ENCODE measurements at places on chromosomes 3 and 15. TPM values are rescaled to one million over a fixed set of nuclear protein-coding genes. Genes with fewer than 3 reads are reported as not detected.

TMEM42 gene
- total RNA-seq: 19.2 TPM

GRCh38 chr3:133096900-133097613, 58.9 kb downstream of the TMEM108 start:
- no peak overlapping the region for H3K4me3 ChIP-seq
- H3K27me3 ChIP-seq: no peaks in the 10 kb centered on the region
- H3K36me3 ChIP-seq: no peaks in the 10 kb centered on the region
- no peak for DNase-seq
- no peaks in the 10 kb centered on the region for H3K4me1 ChIP-seq

GRCh38 chr3:128471110-128471509, 4.4 kb upstream of the DNAJB8 start:
- no peaks in the 10 kb centered on the region for H3K4me1 ChIP-seq
- no peak overlapping the region for H3K4me3 ChIP-seq
- DNase-seq: no peak

C15orf62 gene
- total RNA-seq: 2.4 TPM

BFSP2 gene
- total RNA-seq: 33.1 TPM

SH2D7 gene
- not detected for total RNA-seq

GRCh38 chr15:85886309-85886811, 91.6 kb upstream of the KLHL25 start:
- no peak for DNase-seq
- no peak overlapping the region for H3K27ac ChIP-seq
- H3K4me1 ChIP-seq: no peaks in the 10 kb centered on the region
- no peaks in the 10 kb centered on the region for H3K27me3 ChIP-seq
- no peak overlapping the region for H3K4me3 ChIP-seq
- no peaks in the 10 kb centered on the region for H3K36me3 ChIP-seq

GRCh38 chr15:69304182-69304545, 5.5 kb downstream of the PAQR5 start:
- DNase-seq: no peak
- H3K4me1 ChIP-seq: no peaks in the 10 kb centered on the region
- no peaks in the 10 kb centered on the region for H3K27me3 ChIP-seq
- no peak overlapping the region for H3K4me3 ChIP-seq
- no peaks in the 10 kb centered on the region for H3K36me3 ChIP-seq

- H3K27me3 ChIP-seq: no peaks in the 10 kb centered on the region
- no peaks in the 10 kb centered on the region for H3K36me3 ChIP-seq
- no peak overlapping the region for H3K27ac ChIP-seq
- no peak for DNase-seq
- no peaks in the 10 kb centered on the region for H3K4me1 ChIP-seq
- H3K4me3 ChIP-seq: no peak overlapping the region
Observed at GRCh38 chr15:100318880-100319279, 22.9 kb downstream of the ADAMTS17 start.

KCTD6 gene
- 17.9 TPM for total RNA-seq

GRCh38 chr15:42274702-42274989, 1.4 kb upstream of the TMEM87A start:
- peaks cover 40% of the 10 kb centered on the region for H3K4me1 ChIP-seq
- peak overlapping the region; percentile 78 for H3K4me3 ChIP-seq
- H3K36me3 ChIP-seq: peaks cover 15% of the 10 kb centered on the region
- no peaks in the 10 kb centered on the region for H3K27me3 ChIP-seq
- H3K27ac ChIP-seq: peak overlapping the region; percentile 91

DNA sequence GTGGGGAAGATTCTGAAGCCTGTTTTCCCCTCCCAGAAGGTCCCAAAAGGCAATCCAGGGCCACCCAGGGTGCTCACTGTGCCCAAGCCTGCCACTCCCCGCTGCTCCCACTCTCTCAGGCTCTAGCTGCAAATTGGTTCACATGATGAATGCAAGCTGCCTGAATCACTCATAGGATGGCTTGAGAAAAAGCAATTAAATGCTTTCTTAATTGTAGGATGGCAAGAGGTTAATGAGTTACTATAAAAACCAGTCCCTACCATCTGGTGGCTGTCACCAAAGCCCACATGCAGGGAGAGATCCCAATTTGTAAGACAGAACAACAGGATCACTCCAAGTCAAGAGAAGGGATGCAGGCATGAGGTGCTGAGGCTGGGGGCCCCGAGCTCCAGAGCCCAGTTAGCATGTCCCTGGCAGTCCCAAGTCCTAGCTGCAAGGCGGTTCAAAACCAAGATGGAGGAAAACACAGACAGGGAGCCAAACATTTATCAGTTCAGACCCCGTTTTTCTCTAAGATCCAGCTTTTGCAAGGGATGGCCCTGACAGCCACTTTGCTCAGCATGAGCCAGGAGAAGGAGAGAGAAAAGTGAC, 207.1 kb downstream of the UACA start:
- H3K4me1 ChIP-seq: no peaks in the 10 kb centered on the region
- no peak for DNase-seq
- H3K27me3 ChIP-seq: no peaks in the 10 kb centered on the region
- H3K4me3 ChIP-seq: no peak overlapping the region

CD86 gene
- 8.5 TPM for total RNA-seq

- H3K27me3 ChIP-seq: no peaks in the 10 kb centered on the region
- DNase-seq: no peak
- H3K4me3 ChIP-seq: no peak overlapping the region
- no peak overlapping the region for H3K27ac ChIP-seq
- H3K36me3 ChIP-seq: no peaks in the 10 kb centered on the region
Observed at GRCh38 chr3:116186049-116186448, 259.2 kb downstream of the LSAMP start.

GRCh38 chr3:129567176-129567705, 24.3 kb downstream of the H1-8 start:
- no peaks in the 10 kb centered on the region for H3K27me3 ChIP-seq
- H3K36me3 ChIP-seq: no peaks in the 10 kb centered on the region
- no peak overlapping the region for H3K27ac ChIP-seq
- no peaks in the 10 kb centered on the region for H3K4me1 ChIP-seq
- DNase-seq: no peak

DNA sequence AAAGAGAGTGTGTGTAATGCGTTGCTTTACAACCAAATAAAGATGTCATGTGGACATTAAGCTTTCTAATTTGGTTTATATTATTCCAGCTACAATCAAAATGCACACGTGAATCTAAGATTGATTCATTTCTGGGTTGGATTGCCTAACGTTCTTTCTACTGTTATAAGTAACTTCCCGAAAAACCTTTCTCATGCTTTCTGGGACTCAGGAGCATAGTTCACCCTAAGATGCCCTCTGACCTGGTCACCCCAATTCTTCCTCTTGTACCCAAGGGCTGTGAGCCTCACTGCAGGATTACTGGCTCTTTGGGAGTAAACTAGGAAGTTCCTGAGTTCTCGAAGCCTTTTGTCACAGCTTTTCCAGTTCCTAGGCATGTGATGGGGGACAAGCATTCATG, 12.7 kb upstream of the LMCD1 start:
- H3K36me3 ChIP-seq: no peaks in the 10 kb centered on the region
- H3K4me3 ChIP-seq: no peak overlapping the region
- no peaks in the 10 kb centered on the region for H3K27me3 ChIP-seq
- DNase-seq: no peak

HACD2 gene
- total RNA-seq: 35.2 TPM

LCTL gene
- not detected for total RNA-seq

CD96 gene
- total RNA-seq: not detected

DNA sequence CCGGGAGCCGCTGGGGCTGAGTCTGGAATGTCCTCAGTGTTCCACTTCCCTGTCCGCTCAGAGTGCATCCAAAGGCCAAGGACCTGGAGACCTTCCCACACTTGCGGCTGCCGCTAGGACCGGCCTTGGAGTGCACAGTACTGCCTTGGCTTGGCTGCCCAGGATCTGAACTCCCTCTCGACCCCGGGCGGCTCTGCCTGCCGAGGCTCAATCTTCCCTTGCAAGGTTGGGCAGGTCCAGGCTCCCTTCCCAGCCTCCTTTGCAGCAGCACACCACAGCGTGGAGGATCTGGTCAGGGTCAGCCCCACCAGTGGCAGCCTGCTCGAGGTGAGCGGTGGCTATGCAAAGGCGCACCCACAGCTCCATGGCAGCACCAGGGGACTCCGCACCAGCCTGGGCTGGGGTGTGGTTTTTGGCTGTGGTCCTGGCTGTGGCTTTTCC, 69.2 kb downstream of the PLXNA1 start:
- H3K4me1 ChIP-seq: no peaks in the 10 kb centered on the region
- DNase-seq: no peak
- no peak overlapping the region for H3K27ac ChIP-seq
- no peaks in the 10 kb centered on the region for H3K36me3 ChIP-seq

DNA sequence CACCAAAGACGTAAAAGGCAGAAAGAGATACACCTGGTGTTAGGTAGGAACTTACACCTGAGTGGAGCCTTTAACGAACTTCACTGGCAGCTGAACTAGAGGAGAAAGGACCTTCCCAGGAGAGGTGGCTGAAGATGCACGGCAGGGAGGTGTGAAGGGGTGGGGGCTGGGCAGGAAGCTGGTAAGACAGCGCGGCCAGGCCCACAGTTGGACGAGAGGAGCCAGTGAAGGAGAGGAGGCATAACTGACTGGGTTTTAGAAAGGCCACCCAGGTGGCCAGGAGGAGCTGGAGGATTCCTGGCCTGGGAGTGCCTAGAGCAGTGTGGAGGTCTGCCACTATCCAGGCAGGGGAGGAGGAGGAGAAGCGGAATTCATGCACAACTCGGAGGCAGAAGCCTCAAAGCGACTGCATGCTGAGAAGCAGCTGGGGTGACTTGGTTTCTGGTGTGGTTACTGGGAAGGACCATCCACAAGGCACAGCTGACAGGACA, 51.9 kb downstream of the SLC41A3 start:
- no peak overlapping the region for H3K4me3 ChIP-seq
- DNase-seq: no peak
- H3K36me3 ChIP-seq: no peaks in the 10 kb centered on the region

GRCh38 chr15:78838489-78838888, 27.2 kb upstream of the ADAMTS7 start:
- H3K4me1 ChIP-seq: peaks cover 8% of the 10 kb centered on the region
- no peaks in the 10 kb centered on the region for H3K36me3 ChIP-seq
- no peak overlapping the region for H3K4me3 ChIP-seq
- no peak for DNase-seq
- H3K27me3 ChIP-seq: no peaks in the 10 kb centered on the region
- no peak overlapping the region for H3K27ac ChIP-seq

DNA sequence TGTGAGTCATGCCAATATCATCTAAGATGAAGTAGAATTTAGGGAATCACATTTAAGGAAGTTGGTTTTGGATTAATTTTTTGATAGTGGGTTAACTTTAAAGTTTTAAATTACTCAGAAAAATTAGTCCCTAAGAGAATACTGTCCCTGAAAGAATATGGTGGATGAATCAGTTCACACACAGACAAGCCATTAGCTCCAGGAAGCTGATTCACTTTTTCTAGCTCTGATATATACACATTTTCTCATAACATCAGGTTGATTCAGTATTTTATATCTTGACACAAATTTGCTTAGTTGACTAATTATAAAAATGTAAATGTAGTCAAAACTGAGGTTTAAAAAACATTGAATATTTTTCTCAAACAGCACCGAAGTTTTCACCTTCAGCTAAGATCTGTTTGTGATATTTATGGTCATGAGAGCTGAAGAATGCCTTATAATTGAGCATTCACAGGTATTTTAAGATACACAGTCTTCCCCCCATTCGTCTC, 55.1 kb downstream of the MYH15 start:
- no peak overlapping the region for H3K4me3 ChIP-seq
- DNase-seq: no peak
- no peaks in the 10 kb centered on the region for H3K36me3 ChIP-seq
- no peak overlapping the region for H3K27ac ChIP-seq
- no peaks in the 10 kb centered on the region for H3K4me1 ChIP-seq

GRCh38 chr15:59274126-59274970, 67.7 kb downstream of the LDHAL6B start:
- DNase-seq: no peak
- H3K27me3 ChIP-seq: no peaks in the 10 kb centered on the region
- no peak overlapping the region for H3K27ac ChIP-seq
- peaks cover 4% of the 10 kb centered on the region for H3K4me1 ChIP-seq

GATM gene
- total RNA-seq: 29.0 TPM

DNA sequence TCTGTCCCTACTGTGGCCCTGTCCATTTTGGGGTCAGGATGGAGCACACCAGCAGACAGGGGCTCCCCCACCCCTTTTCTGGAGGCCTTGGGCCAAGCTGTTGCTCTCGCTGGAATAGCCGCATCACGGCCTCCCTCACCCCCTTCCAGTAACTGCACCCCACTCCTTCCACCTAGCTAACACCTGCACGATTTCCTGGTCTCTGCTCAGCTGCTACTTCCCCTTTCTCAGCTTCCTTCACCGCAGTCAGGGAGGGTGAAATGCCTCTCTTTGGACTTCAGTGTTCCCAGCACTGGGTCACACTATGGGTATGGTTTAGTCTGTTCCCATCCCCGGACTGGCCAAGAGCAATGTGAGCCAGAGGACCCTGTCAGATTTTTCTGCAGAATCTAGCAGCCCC, 400.2 kb downstream of the MCTP2 start:
- no peak overlapping the region for H3K4me3 ChIP-seq
- H3K36me3 ChIP-seq: no peaks in the 10 kb centered on the region
- H3K27ac ChIP-seq: no peak overlapping the region
- DNase-seq: peak; percentile 52

ADAMTS17 gene
- not detected for total RNA-seq

DNA sequence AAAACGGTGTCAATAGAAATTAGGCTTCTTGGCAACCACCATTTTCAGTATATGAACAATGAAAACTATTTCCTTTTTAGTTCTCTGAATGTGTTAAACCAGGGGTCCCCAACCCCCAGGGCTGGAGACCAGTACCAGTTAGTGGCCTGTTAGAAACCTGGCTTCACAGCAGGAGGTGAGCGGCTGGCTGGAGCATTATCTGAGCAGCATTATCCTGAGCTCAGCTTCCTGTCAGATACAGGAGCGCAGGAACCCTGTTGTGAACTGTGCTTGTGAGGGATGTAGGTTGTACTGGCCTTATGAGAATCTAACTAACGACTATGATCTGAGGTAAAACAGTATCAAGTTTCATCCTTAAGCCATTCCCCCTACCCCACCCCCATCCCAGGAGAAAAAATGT, 328.7 kb downstream of the ZBBX start:
- no peaks in the 10 kb centered on the region for H3K4me1 ChIP-seq
- H3K36me3 ChIP-seq: no peaks in the 10 kb centered on the region
- H3K4me3 ChIP-seq: no peak overlapping the region
- no peak for DNase-seq
- H3K27ac ChIP-seq: no peak overlapping the region

DNA sequence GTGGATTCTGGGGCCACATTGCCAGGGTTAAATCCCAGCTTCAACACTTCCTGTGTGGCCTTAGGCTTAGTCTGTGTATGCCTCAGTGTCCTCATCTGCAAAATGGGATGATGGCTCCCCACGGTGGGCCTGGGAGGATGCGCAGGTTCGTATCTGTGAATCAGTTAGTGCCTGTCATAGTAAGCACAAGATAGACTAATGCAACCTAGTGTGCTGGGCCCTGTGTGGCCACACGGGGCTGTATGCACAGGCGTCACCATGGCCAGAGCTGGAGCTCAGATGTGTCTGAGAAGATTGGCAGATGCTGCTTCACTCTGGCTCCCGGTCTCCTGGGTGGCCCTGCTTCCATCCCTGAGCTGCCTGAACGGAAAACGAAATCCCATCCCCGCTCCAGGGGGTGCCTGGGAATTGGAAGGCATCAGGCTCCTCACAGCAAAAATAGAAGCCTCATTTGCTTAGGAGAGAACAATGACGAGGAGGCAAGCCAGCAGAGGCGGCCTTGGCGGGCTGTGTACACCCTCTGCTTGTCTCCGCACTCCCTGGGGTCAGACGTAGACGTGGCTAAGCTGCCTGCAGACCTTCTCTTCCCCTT, 103.6 kb downstream of the APBA2 start:
- no peak overlapping the region for H3K27ac ChIP-seq
- no peaks in the 10 kb centered on the region for H3K27me3 ChIP-seq
- H3K4me3 ChIP-seq: no peak overlapping the region
- peak; percentile 44 for DNase-seq
- H3K36me3 ChIP-seq: no peaks in the 10 kb centered on the region
- H3K4me1 ChIP-seq: no peaks in the 10 kb centered on the region

IL17RC gene
- total RNA-seq: 0.54 TPM
